ENCODE measurements at places on chromosomes 3 and 15. TPM values are rescaled to one million over a fixed set of nuclear protein-coding genes. Genes with fewer than 3 reads are reported as not detected.

DNA sequence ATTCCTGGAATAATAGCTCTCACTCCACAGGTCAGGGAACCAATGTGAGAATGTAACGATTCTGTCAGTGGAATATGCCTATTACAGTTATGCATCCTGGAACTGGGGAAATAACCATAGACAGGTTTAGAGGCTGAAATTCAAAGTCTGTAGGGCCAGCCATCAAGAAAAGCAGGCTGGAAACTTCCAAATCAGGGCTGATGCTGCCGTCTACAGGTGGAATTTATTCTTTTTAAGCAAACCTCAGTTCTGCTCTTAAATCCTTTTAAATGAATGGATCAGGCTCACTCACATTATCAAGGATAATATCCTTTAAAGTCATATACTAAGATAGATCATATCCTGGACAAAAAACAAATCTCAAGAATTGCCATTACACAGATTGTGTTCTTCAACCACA, 699.8 kb downstream of the NR2F2 start:
- H3K36me3 ChIP-seq: no peaks in the 10 kb centered on the region
- H3K27me3 ChIP-seq: no peaks in the 10 kb centered on the region
- H3K27ac ChIP-seq: no peak overlapping the region
- no peak for DNase-seq
- no peaks in the 10 kb centered on the region for H3K4me1 ChIP-seq

GRCh38 chr3:32872487-32873382, 54.9 kb downstream of the TRIM71 start:
- H3K4me1 ChIP-seq: no peaks in the 10 kb centered on the region
- DNase-seq: no peak
- peaks cover 2% of the 10 kb centered on the region for H3K27me3 ChIP-seq
- H3K4me3 ChIP-seq: no peak overlapping the region
- H3K27ac ChIP-seq: no peak overlapping the region

GRCh38 chr3:13420045-13420830, at the start of gene NUP210:
Gene NUP210, minus strand, starts transcription at chr3:13420322. Its CDS starts 96 bp downstream, at chr3:13420226.
- H3K27me3 ChIP-seq: peaks cover 14% of the 10 kb centered on the region
- no peaks in the 10 kb centered on the region for H3K4me1 ChIP-seq
- H3K4me3 ChIP-seq: no peak within 1 kb of the TSS
- H3K27ac ChIP-seq: no peak within 1 kb of the TSS

DNA sequence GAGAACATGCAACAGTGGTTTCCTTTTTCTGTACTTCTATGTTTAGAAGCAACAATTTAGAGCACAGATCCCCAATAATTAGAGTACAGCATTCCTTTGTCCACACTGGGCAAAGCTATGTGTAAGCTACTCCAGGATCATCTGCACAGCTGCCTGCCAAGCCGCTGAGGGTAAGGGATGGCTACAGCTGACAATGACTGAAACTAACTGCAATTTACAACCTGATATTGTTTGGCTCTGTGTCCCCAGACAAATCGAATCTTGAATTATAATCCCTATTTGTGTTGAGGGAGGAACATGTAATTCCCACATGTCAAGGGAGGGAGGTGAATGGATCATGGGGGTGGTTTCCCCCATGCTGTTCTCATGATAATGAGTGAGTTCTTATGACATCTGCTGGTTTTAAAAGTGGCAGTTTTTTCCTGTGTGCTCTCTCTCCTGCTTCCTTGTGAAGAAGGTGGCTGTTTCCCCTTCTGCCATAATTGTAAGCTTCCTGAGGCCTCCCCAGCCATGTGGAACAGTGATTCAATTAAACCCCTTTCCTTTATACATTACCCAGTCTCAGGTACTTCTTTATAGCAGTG, 54.8 kb upstream of the TNFSF10 start:
- H3K4me1 ChIP-seq: no peaks in the 10 kb centered on the region
- no peak for DNase-seq

- no peaks in the 10 kb centered on the region for H3K36me3 ChIP-seq
- no peak for DNase-seq
- H3K4me1 ChIP-seq: no peaks in the 10 kb centered on the region
- no peak overlapping the region for H3K27ac ChIP-seq
- peaks cover 2% of the 10 kb centered on the region for H3K27me3 ChIP-seq
Measured at GRCh38 chr3:11078826-11079515, 75.3 kb upstream of the HRH1 start.

- no peaks in the 10 kb centered on the region for H3K27me3 ChIP-seq
- no peaks in the 10 kb centered on the region for H3K4me1 ChIP-seq
- no peak overlapping the region for H3K27ac ChIP-seq
- H3K4me3 ChIP-seq: no peak overlapping the region
- DNase-seq: no peak
Measured at GRCh38 chr3:14001136-14001535, 121.3 kb upstream of the WNT7A start.

GRCh38 chr3:47980795-47981194, 35.4 kb downstream of the MAP4 start:
- H3K27me3 ChIP-seq: no peaks in the 10 kb centered on the region
- H3K36me3 ChIP-seq: no peaks in the 10 kb centered on the region
- no peak for DNase-seq
- H3K4me3 ChIP-seq: no peak overlapping the region

DNA sequence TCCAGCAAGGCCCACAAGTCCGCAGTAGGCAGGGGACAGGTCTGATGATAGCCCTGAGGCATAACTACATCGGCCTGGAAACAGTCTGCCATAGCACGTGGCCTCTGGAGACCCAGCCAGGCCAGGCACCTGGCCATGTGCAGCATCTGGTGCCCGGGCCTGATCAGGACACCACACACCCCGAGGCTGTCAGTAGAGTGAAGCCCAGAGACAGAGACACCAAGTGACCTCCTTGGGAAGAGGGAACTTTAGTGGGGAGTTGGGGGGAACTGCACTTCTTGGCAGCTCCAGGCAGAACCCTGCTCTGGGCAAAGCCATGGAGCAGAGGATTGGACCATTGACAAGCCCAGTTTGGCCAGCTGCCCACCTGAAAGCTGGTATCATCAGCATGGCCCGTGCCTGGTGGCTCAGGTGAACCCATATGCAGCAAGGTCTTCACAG, 1.2 kb downstream of the SHISA5 start:
- H3K4me1 ChIP-seq: peaks cover 21% of the 10 kb centered on the region
- no peaks in the 10 kb centered on the region for H3K36me3 ChIP-seq
- no peak overlapping the region for H3K4me3 ChIP-seq
- no peak for DNase-seq
- no peak overlapping the region for H3K27ac ChIP-seq

DNA sequence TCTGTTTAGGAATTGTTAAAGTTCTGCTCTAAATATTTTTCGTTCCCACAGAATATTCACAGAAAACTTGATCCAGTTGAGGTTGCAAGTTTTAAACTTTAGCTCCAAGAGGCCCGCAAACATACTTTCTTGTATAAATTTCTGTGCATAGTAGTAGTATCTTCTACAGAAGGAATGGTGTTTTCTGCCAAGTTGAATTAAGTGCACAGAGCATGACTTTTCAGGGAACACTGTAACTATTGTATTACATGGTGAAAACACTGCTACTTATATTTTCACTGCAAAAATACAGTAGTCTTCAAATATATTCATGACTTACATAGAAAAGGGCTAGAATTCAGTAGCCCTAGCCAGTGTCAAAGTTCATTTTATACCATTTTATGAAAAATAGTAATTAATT, 67.0 kb downstream of the SUCNR1 start:
- no peaks in the 10 kb centered on the region for H3K4me1 ChIP-seq
- no peak overlapping the region for H3K27ac ChIP-seq
- no peak overlapping the region for H3K4me3 ChIP-seq
- no peak for DNase-seq
- H3K27me3 ChIP-seq: no peaks in the 10 kb centered on the region

DNA sequence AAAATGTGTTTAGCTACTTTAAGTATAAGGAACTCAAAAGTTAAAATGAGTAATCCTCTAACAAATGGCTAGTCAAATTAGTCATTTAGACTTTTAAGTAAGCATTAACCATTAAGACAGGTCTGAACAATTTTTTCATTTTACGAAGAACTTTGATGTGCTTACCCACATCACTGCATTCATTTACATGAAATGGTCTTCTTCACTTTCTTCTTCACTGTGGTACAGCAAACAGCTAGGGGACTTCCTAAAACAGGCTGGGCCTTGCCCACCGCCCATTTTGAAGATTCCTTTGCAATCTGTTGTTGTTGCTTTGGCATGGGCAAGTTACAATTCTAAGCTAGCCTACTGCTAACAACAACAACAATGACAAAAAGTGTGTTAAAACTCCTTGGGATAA, 67.4 kb downstream of the CBLB start:
- no peak for DNase-seq
- no peak overlapping the region for H3K27ac ChIP-seq
- no peak overlapping the region for H3K4me3 ChIP-seq
- peaks cover 4% of the 10 kb centered on the region for H3K4me1 ChIP-seq

GRCh38 chr3:174223042-174223441, 636.1 kb upstream of the NAALADL2 start:
- H3K4me1 ChIP-seq: no peaks in the 10 kb centered on the region
- DNase-seq: no peak
- H3K36me3 ChIP-seq: no peaks in the 10 kb centered on the region
- H3K27me3 ChIP-seq: no peaks in the 10 kb centered on the region

- peaks cover 5% of the 10 kb centered on the region for H3K4me1 ChIP-seq
- no peak overlapping the region for H3K4me3 ChIP-seq
- H3K36me3 ChIP-seq: no peaks in the 10 kb centered on the region
- no peak overlapping the region for H3K27ac ChIP-seq
- H3K27me3 ChIP-seq: no peaks in the 10 kb centered on the region
- DNase-seq: no peak
Measured at GRCh38 chr15:98776607-98777281, 128.4 kb downstream of the IGF1R start.

DNA sequence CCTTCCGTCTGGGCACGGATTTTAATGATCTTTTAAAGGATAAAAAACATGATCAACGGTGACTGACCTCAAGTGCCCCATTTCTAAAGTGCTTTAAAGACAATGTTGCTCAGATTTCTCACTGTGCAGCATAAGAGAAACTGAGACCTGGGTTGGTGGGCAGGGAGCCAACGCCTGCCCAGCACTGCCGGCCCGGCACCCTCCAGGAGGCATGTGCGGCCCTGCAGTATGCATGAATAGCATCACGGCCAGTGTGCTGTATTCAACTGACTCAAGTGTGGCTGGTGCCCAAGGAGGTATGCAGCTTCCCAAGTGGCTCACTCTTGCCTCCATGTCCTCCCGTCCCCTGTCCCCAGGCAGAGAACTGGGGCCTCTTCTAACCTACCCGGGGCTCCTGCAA, 30.3 kb downstream of the SEC61A1 start:
- H3K4me3 ChIP-seq: no peak overlapping the region
- no peaks in the 10 kb centered on the region for H3K27me3 ChIP-seq
- H3K4me1 ChIP-seq: peaks cover 5% of the 10 kb centered on the region
- peaks cover 28% of the 10 kb centered on the region for H3K36me3 ChIP-seq
- no peak for DNase-seq

The MUC13 gene
- total RNA-seq: not detected

The KLHL6 gene
- 14.8 TPM for total RNA-seq

The P2RY12 gene
- total RNA-seq: not detected

The LIPC gene
- not detected for total RNA-seq

The SPATA12 gene
- 0.14 TPM for total RNA-seq

The CAMK1 gene
- total RNA-seq: 23.5 TPM

The CXCR6 gene
- total RNA-seq: not detected

The PRKAR2A gene
- 62.8 TPM for total RNA-seq

All from endothelial cell of umbilical vein (primary cell).